ENCODE measurements at places on chromosomes 16 and 17.

DNA sequence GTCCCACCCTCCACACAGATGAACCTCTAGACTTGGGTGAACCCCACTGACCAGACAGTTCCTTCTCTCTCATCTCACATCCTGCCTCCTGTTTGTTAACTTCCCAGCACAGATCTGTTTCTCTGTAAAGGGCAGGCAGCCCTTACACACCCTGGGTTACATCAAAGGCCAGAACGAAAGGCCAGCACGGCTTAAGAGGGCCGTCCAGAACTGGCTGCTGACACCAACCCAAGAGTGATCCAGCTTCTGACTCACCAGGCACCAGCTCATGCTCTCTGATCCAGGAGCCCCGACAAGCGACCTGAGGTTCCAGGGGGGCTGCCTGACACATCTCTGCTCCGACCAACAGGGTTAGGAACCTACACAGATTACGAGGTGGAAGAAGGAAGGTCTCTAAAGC, 86.9 kb downstream of the MRM3 start:
- no peak for DNase-seq

GRCh38 chr17:57453841-57454425, 197.6 kb downstream of the MSI2 start:
- DNase-seq: no peak

GRCh38 chr16:89707695-89708094, 6.2 kb upstream of the SPATA2L start:
- no peak for DNase-seq

GRCh38 chr17:63930951-63931575, 1.1 kb downstream of the CD79B start:
- no peak for DNase-seq

- DNase-seq: no peak
These were observed 31.7 kb downstream of the ZFPM1 start for GRCh38 chr16:88484505-88485365.

DNA sequence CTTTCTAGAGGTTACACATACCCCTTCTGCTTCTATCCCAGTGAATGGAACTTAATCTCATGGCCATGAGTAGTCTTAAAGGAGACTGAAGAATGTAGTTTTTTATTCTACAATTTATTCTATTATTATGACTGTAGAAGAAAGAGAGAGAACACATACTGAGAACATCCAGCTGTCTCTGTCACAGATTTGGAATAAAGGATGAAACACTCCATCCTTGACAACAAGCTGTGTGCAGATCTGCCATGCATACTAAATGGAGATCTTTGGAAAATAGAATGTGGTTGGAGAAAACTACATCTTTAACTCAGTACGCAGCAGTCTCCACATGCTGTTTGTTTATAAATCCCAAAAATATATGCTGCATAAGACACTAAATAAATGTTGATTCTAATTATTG, 54.1 kb upstream of the NUDT7 start:
- DNase-seq: no peak

Measured in dorsolateral prefrontal cortex (tissue), 122 donors.